ENCODE measurements at places on chromosomes 11 and 22.

- no peak for DNase-seq
Measured at GRCh38 chr11:11580012-11580411, 41.8 kb downstream of the GALNT18 start.

- DNase-seq, result no peak
Measured at GRCh38 chr22:27571463-27572277, 229.9 kb downstream of the MN1 start.

DNA sequence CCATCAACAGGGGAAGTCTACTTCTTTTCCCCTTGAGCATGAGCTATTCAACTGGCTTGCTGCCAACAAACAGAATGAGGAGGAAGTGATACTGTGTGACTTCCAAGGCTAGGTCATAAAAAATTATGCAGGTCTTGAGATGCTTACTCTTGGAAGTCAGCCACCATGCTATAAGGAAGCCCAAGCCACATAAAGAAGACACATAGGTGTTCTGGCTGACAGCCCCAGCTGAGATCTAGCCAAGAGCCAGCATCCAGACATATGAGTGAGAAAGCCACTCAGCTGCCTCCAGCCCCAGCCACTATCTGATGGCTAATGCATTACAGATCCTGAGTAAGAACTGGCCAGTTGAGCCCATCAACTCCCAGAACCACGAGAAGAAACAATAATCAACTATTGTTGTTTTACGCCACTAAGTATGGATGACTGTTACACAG lies 31.0 kb upstream of the PPP2R1B start:
- no peak for DNase-seq

GRCh38 chr22:41848468-41848867 lies 15.6 kb downstream of the SREBF2 start:
- DNase-seq, result no peak

DNA sequence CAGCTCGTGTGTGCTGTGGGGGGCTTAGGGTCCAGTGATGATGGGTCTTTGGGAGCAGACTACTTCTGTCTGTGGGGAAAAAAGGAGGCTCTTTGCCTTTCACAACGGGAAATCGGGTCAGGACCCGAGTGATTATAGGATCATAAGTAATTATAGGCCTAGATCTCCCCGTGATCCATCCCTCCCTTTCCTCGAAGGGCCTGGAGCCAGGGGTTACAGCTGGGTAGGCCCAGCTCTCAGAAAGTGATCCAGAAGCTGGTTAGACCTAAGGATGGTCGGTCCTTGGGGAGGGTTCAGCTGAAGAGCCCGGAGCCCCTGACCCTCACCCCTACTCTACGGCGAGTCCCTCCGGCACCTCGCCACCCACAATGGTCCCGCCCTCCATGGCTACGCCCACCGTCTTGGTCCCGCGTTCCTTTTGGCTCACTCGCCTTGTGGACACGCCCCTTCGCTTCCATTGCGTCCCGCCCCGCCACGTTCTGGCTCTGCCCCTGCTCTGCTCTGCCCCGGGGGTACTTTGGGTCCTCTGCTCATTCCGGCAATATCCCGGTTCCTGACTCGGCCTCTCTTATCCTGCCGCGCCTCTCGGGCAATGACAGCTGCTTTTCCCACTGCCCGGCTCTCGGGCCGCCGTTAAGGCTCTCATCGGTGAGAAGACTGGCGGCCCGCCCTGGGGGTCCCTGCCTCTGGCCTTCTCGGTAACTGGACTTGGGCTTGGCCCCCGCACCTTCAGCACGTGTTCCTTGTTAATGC lies 5.0 kb downstream of the IGSF22 start:
- peak; percentile 83 for DNase-seq

DNA sequence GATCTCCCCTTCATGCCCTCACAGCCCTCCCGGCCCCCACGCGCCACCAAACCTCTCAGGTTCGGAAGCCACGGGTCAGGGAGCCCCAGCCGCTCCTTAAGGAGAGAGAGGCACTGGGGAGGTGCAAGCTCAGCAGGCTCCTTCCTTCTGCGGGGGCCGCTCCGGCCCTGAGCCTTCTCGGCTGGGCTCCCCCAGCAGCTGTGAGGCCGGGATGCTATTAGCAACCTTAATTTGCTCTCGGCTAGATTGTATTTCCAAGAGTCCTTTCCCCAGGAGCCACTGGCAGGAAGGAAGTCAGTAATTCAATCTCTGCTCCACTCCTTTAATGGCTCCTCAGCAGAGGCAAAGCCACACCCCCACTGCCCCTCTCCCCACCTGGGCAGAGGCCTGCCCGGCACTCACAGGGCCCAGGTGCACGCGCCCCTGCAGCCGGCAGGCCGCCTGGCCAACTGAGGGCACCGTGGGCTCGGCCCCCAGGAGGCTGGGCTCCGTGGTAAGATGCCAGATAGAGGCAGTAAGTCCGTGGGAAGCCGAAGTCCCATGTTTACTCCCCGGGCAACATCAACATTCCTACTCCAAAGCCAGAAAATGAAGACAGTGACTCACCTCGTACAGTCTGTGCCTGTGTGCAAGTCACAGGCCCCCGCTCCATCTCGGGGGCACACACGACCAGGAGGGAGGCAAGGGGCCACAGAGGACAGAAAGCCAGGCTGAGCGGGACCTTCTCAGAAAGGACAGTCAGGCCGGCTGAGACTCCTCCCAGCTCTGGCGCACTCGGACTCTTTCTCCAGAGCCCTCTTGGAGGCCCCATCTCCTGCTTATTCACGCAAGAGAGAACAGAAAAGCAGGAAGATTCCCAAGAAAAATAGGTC lies 5.2 kb downstream of the IGSF9B start:
- DNase-seq, result no peak

DNA sequence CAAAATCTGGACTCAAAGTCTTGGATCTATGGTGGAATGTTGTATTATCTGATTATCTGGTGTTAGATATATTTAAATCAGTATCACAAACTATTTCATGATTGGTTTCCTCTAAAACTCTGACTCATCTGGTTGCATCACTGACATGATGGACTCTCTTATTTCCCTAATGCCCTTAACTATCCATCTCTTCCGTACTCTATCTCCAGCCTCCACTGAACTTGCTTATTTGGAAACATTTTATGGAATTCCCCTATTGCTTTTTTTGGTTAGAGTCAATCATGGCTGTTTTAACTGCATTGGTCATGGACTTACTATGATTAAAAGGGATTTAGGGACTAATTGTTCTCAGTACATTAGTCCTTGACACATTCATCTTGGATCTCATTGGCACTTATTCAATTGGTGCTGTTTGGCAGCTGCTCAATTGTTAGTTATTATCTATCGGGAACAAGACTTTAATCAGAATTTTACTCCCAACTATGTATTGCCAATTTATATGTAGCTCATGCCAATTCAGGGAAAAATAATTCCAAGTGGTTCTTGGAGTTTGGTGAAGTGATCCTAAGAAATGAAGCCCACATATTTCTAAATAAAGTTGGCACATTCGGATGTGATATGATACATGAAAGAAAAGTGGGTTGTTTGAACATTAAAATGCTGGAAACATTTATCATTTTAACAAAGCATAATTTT lies 942.0 kb upstream of the CCDC90B start:
- no peak for DNase-seq

DNA sequence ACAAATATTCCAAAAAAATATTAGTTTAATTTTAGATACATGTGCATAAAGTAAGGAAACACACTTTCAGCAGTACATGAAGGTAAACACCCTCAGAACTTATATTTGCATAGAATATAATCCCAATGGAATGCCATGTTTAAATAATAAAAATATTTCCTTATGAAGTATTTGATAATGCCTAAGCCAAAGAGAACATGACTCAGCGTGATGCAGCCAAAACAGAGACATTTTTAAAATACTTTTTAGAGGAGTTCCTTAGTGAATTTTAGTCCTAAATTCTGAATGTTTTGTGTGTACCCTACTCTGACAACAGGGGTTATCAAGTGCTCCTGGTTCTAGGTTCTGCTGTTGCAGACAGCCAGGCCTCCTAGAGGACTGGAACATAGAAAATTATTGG lies 39.1 kb upstream of the POU2AF2 start:
- no peak for DNase-seq

- DNase-seq, result no peak
Measured at GRCh38 chr11:8593455-8593854, 573 bp downstream of the STK33 start.

- no peak for DNase-seq
Measured at GRCh38 chr11:952406-953385, 27.0 kb downstream of the AP2A2 start.

DNA sequence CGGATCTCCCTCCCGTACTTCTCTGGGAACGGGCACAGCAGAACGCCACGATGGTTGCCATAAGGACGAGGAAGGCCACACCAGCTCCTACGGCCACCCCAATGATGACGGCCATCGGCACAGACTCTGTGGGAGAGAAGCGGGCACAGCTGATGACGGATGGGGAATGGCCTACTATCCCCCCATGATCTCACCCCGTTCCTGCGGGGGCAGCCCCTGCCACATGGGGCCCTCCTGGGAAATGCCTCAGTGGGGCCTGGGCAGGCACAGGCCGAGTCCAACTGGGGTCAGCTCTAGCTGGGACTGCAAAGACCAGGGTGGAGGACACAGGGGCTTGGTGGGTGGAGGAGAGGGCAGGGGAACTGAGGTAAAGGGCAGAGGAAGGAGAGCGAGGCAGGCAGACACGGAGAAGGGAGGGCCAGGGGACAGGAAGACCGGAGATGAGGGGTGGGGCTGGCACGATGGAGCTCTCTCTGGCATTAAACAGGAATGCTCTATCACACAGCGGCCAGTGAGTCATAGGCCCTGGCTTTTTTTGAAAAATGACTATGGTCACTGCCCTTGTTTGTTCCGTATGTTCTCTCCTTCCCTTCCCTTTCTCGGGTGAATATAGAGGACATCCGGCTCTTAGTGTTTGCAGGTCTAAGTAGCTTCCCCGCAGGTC lies 76.0 kb downstream of the ST3GAL4 start:
- no peak for DNase-seq

GRCh38 chr22:25930083-25930482 lies 188.1 kb downstream of the MYO18B start:
- no peak for DNase-seq

DNA sequence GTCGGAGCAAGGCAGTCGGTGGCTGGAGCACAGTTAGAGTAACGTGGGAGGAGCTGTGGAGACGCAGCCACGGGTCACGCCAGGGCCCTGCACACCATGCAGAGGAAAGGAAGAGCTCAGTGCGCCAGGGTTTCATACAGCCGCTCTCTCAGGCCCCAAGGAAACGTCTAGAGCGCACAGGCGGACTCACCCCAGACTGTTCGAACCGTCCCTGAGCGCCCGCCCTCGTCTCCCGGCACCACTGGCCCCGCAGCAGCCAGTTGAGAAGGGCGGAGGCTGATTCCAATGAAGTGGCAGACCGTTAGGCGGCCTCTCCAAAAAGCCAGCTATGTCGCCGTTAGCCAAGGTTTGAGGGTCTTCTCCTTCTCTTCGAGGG lies 483 bp upstream of the HYLS1 start:
- DNase-seq, result peak; percentile 37

DNA sequence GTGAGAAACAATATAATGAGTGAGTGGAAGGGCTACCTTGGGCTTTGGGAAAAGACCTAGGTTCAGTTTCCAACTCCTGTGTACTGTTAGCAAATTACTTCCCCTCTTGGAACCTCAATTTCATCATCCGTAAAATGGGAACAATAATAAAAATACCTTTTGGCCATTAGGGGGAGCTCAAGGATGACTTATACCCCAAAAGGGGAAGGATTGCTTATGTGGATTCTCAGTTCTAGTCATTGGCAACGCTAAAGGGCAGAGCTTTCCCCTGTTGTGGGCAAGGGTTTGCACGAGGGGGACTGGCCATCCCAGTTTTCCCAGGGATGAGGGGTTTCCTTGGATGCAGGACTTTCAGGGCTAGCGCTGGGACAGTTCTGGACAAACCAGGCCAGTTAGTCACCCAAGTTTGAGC lies 3.1 kb upstream of the COMMD9 start:
- DNase-seq, result no peak

DNA sequence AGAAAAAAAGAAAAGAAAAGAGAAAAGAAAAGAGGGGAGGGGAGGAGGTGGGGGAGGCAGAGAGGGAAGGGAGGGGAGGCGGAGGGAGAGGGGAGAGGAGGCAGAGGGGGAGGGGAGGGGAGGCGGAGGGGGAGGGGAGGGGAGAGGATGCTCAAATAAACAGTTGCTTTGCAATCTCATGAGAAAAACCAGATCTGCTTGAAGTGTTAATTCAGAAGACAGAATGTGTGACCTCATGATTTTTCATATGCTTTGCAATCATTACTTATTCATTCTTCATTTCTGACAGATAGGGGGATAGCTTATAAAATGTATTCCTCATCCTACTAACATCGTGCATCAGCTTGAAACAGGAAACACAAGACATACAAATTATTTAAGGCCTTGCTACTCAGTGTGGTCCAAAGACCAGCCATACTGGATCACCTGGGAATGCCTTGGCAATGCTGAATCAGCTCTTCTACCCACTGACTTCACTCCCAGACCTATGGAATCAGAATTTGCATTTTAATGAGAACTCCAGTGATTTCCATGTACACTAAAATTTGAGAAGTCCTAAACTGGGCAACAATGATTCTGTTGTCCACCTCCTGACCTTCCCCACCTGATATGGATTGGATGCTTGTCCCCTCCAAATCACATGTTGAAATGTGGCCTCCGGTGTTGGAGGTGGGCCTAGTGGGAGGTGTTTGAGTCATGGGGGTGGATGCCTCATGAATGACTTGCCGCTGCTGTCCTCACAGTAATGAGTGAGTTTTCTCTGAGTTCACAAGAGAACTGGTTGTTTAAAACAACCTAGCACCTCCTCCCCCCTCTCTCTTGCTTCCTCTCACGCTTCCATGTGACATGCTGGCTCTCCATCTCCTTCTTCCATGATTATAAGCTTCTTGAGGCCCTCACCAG lies 69.2 kb downstream of the CCDC34 start:
- DNase-seq, result no peak

DNA sequence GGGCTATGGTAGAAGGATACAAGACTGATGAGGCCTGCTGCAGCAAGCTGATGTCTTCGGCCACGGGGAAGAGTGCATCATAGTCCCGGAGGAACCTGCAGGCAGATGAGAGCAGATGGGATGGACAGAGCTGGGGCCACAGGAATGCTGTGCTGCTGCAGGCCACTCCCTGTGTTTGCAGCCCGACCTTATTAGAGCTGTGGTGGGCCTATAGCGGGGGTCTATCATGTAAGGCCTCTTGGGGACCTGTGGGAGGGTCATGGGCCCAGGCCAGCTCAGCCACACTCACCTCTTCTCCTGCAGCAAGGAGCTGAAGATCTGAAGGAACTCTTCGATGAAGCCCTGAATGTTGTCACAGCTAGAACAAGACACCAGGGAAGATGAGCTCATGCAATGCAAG lies 31.9 kb downstream of the ASCC2 start:
- no peak for DNase-seq

- DNase-seq, result peak; percentile 62
Measured at GRCh38 chr11:18727479-18728236, 1.7 kb upstream of the IGSF22 start.

GRCh38 chr11:14657841-14658240 lies 14.2 kb downstream of the PDE3B start:
- no peak for DNase-seq

DNA sequence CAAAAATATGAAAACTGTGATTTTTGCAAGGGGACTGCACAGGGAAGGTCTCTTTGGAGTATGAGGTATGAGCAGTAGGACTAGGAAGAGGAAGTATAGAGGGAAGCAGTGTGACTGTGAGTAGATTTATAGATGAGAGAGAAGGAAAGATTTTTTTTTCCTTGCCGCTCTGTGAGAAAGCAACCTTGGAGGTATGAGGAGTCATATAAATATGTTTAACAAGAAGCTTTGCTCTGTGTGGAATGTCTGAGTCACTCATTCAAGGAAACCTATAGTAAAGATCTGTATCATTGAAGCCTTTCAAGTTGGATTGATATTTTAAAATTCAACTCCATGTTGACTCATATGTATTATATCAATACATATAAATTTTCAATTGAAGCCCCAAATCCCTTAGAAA lies 26.2 kb downstream of the DNHD1 start:
- DNase-seq, result no peak
